RPMI8226 (cell line): ENCODE measurements at places on chromosomes 3 and 15.

DNA sequence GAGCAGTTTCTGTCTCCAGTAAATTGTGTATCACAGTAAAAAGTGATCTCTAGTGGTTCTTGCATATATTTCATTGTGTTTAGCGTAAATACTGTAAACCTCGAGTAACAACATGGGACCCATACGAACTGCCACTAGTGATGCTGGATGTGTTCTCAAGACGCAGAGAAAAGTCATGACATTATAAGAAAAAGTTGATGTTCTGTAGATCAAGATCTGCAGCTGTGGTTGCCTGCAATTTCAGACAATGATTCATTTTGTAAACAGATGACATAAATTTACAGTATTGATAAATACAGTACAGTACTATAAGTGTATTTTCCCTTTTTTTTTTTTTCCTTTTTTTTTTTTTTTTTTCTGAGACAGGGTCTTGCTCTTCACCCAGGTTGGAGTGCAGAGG is 100.1 kb downstream of the DPH6 start:
- DNase-seq, result no peak

DNA sequence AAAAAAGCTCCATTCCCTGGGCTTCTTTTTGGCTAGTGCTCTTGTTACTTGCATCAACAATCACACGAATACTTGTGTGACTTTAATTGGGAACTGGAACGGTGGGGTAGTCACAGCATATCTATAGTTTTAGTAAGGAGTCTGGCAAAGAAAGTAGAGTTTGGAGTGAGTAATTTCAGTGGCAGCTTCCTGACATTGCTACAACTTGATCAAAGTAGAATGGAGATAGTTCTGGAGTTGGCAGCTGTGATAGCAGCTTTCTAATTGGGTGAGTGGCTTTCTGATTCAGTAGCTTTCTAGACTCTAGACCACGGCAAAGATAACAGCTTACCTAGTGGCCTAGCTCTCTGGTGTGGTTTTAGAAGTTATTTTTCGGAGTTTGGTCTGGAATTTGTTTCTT is 475.0 kb downstream of the TUSC7 start:
- no peak for DNase-seq

GRCh38 chr15:90037511-90037860 is 36.4 kb downstream of the ZNF710 start:
- no peak for DNase-seq

DNA sequence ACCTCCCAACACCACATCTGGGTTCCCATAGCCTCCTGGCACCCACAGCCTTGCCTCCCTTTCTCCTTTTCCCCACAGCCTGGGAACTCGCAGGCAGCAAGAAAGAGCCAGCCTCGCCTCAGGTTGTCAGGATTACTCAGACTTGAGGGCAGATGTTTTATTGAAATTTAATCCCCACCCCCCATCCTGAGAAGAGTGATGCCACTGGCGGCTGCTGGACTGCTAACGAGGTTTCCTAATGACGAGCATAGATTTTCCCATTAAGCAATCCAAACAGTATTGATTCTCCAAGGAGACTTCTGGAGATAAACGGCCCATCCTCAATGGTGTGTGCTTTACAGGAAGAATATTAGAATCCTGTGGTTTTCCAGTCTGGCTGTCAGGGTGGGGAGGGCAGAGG is 13.7 kb downstream of the SHF start:
- DNase-seq, result no peak
